ENCODE measurements at places on chromosomes 5 and 9.

- no peak for DNase-seq
These were observed 124.6 kb downstream of the ATPSCKMT start for GRCh38 chr5:10125116-10125515.

- no peak for DNase-seq
These were observed 1530.6 kb upstream of the CDH6 start for GRCh38 chr5:29662876-29663275.

GRCh38 chr5:62326302-62326701 is 20.3 kb downstream of the KIF2A start:
- DNase-seq, result no peak

- DNase-seq, result no peak
These were observed 109.8 kb downstream of the KIAA0825 start for GRCh38 chr5:94508461-94509148.

GRCh38 chr9:116873937-116874914 is 187.1 kb downstream of the TRIM32 start:
- DNase-seq, result no peak

DNA sequence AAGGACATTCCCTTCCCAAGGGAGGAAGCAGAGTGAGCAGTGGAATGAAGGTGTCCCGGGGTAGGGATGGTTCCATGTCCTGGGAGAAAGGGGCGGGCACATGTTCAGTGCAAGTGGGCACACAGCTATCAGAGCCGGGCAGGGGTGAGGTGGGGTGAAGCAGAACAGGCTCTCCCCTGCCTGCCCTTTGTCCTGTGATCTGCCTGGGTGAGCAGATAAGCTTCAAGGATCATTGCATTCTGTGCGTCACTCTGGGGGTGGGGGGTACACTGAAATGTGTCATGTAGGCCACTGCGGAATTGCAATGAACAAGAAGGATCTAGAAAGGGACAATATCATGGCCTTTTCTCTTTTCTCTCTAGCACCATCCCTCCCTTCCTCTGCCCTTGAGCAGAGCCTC is 61.7 kb upstream of the SHB start:
- DNase-seq, result no peak

- DNase-seq, result no peak
These were observed 15.6 kb downstream of the UNC5A start for GRCh38 chr5:176825957-176826356.

GRCh38 chr9:995192-995591 is 18.7 kb downstream of the DMRT3 start:
- no peak for DNase-seq

DNA sequence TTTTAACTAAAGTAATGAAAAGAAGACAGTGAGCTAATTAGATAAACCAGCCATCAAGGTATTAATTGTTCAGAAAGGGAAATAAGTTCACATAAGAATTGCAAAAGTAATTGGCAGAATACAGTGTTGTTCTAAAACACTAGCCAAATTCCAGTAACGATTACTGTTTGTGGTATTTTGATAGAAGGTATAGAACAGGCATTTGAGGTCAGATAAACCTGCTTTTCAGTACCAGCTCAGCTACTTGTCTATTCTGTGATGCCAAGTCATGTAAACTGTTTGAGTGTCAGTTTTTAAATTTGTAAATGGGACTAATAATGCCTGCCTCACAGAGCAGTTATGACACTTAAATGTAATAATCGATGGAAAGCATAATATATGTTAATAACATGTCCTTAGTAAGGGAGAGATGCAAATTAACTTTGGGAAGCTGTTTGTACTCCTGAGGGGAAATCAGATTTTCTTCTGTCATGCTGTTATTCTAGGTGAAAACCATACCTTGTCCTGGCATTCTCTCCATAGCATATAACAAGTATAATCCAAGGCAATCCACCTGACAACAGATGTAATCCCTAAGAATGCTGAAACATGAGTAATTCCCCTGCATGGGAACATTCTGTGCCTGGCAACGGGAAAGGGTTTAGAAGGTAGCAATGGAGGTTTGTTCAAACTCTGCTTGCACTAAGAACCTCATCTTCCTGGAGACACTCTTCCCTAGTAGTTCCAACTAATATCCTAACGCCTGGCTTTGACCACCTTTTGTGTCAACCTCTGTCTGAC is 509.5 kb upstream of the PAPPA start:
- DNase-seq, result no peak

DNA sequence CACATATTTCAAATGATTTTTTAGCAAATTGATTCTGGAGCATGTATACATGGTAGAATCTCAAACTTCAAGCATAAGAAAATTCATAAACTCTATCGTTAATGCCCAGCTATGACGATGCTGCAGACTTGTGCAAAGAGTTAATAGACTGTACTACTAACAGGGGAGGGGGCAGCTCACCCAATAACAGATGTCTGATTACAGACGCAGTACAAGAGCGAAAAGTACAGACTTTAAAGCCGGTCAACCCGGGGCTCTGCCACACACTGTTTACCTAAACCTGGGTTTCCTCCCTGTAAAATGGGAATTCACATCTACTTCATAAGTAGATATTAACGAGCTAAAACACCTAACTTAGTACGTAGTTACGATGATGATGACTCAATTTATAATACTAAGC is 651 bp downstream of the TRIM23 start:
- no peak for DNase-seq

DNA sequence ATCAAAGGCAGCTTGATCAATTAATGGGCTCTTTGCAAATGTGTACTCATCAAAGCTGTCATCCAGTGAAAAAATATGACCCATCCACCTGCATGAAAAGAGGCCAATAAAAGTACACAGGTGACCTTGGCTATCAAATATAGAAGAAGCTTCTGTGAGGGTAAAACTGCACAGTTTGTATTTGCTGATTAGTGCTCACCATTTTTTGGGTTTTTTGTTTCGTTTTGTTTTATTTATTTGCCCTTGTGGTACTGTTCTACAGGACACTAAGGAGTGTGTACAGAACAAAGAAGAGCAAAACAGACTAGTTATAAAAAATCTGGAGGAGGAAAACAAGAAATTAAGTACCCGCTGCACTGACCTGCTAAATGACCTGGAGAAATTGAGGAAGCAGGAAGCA is 101.3 kb downstream of the CNTLN start:
- no peak for DNase-seq

- DNase-seq, result no peak
These were observed 15.1 kb upstream of the TNFAIP8 start for GRCh38 chr5:119340597-119341218.

- no peak for DNase-seq
These were observed 2.8 kb upstream of the LMAN2 start for GRCh38 chr5:177354256-177354655.
